CD4-positive, alpha-beta T cell treated with Interleukin-15 for 4 hours (primary cell): ENCODE measurements at places on chromosomes 7 and 10.
A peak's percentile ranks its signal among the peaks of the same experiment; 100 is the strongest.

GRCh38 chr10:97861097-97861750, 11.6 kb downstream of the GOLGA7B start:
- no peak for DNase-seq

DNA sequence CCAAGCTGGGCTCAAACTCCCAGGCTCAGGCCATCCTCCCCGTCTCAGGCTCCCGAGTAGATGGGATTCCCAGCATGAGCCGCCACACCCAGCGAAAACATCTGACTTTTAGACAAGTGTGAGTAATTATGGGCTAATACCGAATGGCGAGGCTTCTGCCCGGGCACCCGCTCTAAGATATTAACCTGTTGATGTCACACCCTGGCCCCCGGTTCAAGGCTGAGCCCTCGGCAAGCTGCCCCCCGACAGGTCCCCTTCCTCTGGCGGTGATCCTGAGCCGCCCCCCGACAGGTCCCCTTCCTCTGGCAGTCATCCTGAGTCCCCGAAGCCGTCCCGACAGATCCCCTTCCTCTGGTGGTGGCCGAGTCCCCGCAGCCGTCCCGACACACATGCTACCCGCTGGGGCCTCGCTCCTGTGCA, 5.2 kb downstream of the PSMG3 start:
- no peak for DNase-seq

GRCh38 chr7:111525100-111525499, 37.2 kb downstream of the IMMP2L start:
- no peak for DNase-seq

- DNase-seq = no peak
These were observed 43.2 kb downstream of the ZNF467 start for GRCh38 chr7:149729983-149730801.

DNA sequence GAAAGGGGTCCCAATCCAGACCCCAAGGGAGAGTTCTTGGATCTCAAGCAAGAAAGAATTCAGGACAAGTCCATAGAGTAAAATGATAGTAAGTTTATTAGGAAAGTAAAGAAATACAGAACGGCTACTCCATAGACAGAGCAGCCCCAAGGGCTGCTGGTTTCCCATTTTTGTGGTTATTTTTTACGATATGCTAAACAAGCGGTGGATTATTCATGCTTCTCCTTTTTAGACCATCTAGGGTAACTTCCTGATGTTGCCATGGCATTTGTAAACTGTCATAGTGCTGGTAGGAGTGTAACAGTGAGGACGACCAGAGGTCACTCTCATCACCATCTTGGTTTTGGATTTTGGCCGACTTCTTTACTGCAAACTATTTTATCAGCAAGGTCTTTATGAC, 1033.4 kb downstream of the SORCS3 start:
- no peak for DNase-seq

GRCh38 chr7:158750702-158751101, 46.1 kb upstream of the NCAPG2 start:
- DNase-seq = no peak

DNA sequence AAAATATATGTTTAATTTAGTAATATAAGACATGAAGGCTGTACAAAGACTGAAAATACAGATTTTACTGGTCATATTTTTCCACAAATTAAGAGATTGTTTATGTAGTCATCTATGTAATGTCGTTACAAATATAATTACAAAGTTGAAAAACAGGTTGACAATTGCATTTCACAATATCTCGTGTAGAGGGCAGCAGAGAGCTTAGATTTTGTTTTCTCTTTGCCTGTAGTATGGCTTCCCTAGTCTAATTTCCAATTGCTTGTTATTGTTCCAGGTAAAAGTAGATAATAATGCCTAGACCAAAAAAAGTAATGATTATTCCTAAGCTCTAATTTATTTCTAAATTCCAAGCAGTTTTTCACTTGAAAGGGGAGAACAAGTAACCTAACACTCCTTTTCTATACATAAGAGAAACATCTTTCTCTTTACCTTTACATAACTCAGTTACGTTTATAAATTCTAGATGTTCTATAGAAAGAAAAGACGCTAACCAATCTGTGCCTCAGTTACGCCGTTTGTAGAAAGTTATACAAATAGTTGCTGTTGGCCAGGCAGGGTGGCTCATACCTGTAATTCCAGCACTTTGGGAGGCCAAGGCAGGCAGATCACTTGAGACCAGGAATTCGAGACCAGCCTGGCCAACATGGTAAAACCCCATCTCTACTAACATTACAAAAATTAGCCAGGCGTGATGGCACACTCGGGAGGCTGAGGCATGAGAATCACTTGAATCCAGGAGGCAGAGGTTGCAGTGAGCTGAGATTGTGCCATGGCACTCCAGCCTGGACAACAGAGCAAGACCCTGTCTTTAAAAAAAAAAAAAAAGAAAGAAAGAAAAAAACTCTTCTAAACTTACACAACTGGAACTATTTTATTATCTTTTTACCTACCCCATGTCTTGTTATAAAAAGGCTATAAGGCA, 30.0 kb downstream of the NET1 start:
- DNase-seq = peak; percentile 66

GRCh38 chr7:74032191-74032490, 4.2 kb downstream of the ELN start:
- no peak for DNase-seq

DNA sequence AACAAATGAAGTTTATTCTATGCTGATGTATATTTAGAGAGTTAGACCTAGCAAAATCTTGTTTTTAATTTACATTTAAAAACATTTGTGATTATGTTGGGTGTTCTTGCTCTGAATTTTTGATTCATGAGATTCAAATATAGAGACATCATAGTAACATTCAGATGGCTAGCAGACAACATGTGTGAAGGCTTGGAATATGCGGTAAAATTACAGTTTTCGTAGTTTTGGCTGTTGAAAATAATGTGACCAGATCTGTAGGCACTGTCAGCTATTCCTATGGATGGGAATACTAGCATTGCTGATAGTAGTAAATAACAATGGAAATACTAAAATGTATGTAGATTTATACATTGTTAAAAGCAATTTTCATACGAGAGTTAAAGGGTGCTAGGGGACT, 131.9 kb downstream of the KAT6B start:
- DNase-seq = no peak

DNA sequence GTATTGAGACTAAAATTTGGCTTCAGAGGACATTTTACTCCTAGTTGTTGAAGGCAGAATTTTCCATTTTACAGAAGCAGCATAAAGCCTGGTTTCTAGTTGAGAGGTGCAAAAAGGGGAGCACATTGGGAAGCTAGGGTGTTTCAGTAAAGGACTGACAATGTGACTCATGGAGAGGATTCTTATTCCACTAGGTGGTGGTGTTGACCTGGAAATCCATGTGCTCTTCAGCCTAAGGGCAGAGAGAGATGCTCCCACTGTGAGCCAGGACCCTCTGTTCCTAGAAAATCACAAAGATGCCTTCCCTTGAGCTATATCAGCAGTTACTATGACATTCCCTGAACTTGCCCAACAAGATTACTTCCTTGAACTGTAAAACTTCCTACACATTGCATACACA, 687.8 kb downstream of the IPMK start:
- DNase-seq = no peak

GRCh38 chr10:21637795-21638194, 103.8 kb downstream of the MLLT10 start:
- DNase-seq = no peak

- peak; percentile 50 for DNase-seq
These were observed 161.1 kb upstream of the KLF14 start for GRCh38 chr7:130894909-130895750.

DNA sequence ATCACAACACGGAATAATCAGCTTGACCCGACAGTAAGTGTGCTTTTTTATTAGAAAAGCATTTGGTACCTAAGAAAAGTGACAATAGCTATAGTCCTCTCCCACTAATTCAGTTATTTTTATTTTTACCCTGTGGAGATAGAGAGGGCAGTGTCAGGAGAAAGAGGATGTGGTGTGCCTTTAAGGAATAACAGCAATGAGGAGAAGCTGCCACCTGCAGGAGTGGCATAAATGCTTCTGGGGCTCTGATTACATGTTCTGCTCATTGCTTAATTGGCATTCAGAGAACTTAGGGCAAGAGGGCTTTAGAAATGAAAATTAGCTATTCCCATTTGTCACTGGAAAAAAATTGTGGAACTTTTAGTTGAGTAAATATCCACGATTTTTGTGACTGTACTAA, 60.1 kb downstream of the DENND11 start:
- no peak for DNase-seq

GRCh38 chr10:59808896-59809643, 55.8 kb upstream of the MRLN start:
- peak; percentile 51 for DNase-seq

DNA sequence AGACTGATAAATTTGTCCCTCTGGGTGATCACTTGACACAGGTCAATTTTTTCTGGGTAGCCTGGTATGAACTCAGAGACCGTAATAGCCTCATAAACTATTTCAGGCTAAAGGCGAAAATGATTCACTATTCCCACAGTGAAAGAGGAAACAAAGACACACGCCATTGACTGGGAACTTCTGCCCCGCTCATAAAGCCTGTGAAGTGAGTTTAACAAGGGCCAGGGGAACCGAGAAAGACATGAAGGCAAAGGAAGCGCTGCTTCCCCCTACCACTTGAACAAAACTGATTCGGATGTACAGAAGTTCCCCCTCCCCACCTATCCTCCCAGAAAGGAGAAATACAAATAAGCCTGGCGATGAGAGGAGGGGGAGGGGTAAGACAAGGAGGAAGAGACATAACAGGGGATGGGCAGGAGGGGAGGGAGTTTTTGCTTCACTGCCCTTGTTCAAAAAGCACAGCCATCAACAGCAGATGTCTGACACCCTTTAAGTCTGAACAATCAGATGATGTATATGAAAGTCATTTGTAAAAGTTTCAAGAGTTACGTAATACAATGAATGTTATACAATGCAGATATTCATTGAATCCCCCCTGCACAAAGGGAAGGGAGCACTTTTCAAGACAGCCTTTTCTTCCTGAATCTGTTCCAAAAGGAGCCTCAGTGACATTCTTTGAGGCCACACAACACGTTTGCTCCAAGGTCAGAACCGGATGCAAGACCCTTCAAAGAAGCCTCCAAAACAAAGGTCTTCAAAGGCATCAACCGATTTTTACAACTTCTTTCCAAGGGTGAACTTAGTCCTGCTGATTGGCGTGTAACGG, 734 bp downstream of the ABCB4 start:
- peak; percentile 6 for DNase-seq

DNA sequence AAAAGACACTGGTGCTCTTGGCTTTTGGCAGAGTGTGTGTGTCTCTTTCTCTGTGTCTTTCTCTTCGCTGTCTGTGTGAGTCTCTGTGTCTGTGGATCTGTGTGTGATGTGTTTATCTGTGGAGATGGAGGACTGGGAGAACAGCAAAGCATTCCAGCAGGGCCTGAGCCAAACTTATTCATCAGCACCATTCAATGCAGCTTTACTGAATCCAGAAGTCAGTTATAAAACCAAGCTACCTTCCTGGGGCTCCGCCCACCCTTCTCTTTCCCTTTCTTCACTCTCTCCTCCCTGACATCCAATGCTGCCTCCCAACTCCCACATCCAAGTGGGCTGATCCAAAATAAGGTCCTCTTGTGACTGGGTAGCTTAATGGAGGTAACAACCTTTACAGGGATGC, 3.9 kb downstream of the SGMS1 start:
- no peak for DNase-seq

- no peak for DNase-seq
These were observed 15.6 kb downstream of the GRIFIN start for GRCh38 chr7:2460641-2461040.

DNA sequence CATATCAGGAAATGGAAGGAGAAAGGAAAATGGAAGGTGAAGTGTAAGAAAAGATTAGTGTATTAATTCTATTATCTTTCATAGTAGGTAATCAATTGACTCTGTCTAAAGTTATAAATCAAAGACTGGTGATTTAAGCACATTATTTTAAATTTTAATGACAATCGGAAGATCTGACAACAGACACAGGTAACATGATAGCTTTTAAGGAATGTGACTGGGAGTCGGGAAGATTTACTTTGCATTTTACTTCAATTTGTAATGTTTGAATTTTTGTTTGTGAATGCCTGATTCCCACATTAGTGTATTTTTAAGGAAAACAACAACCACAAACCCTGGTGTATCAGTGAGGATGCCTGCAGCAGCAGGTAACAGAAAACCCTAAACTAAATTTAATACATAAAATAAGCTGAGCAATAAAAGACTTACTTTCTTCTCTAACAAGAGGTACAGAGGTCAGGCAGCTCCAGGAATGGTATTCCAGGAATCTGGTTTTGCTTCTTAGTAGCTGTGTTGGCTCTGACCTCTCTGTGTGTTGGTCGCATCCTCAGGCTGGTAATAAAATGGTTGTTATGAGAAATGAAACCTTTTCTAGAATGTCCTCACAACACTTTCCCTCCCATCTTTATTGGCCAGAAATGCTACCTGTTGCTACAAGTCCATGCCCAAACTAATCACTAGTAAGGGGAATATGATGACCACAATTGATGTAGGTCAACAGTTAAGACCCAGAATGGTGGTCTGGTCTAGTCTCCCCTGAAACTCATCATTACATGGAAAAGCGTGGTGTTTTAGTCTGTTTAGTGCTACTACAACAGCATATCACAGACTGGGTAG, 12.2 kb downstream of the DNAJB9 start:
- DNase-seq = no peak

DNA sequence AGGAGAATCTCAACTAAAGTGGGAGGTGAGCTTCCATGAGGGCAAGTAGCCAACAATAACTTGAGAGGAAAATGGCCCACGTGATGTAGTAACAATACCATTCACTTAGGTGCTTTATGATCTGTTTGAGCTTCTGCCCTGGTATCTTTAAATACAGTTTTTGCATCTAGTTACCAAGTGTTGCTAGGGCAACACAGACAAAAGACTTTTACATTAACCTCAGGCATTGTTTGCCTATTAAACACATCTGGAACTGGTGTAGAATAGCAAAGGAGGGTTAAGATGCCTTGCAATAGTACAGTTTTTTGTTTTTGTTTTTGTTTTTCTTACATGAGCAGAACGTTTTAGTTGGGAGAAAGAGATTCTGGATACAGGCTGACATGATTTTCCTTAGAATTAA, 97.7 kb upstream of the MTPN start:
- no peak for DNase-seq

- DNase-seq = no peak
These were observed 433.7 kb upstream of the MGMT start for GRCh38 chr10:129033340-129033739.

DNA sequence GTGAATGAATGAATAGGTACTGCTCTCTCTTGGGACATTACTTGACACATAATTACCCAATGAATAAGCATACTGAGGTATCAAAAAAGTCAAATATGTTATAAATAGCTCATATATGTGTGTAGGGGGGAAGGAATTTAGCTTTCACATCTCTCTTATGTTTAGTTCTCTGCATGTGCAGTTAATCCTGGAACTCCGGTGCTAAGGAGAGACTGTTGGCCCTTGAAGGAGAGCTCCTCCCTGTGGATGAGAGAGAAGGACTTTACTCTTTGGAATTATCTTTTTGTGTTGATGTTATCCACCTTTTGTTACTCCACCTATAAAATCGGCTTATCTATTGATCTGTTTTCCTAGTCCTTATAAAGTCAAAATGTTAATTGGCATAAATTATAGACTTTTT, 1.2 kb downstream of the CFTR start:
- DNase-seq = no peak

DNA sequence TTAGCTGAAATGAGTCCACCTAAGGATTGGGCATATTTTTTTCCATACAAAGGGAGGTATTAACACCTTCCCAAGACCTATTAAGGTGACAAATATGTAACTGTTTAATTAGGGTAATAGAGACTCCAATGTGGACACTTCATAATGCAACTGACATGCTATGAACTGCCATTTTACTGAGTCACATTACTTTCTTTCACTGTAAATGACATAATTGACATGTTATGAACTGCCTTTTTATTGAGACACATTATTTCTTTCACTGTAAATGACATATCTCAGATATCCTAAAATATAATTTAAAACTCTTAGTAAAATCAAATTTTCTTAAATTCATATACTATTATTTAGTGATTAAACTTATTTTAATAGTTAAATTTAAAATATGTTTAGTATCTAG, 528.8 kb upstream of the PCDH15 start:
- DNase-seq = no peak
